ENCODE measurements at places on chromosomes 6 and 20. TPM values are rescaled to one million over a fixed set of nuclear protein-coding genes. Genes with fewer than 3 reads are reported as not detected.

The TTK gene
- total RNA-seq, result 39.4 TPM

The MMP24 gene
- total RNA-seq, result not detected

The HLA-DQB2 gene
- not detected for total RNA-seq

DNA sequence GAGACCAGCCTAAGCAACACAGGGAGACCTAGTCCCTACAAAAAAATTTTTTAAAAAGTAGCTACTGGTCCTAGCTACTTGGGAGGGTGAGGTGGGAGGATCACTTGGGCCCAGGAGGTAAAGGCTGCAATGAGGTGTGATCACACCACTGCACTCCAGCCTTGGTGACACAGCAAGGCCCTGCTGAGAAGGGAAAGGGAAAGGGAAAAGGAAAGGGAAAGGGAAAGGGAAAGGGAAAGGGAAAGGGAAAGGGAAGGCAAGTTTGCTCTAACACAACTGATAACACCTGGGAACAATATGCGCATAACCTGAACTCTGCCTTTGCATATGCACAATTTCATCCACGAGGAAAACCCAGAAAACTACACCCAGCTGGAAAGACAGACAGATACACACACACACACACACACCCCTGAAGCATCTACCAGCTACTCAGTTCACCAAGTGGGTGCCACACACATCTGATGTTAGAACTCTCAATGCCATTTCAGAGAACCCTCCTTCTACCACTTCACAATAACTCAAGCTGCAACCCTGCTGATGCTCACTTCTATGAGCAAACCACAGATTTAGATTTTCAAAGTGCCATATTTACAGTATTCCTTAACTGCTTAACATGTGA lies 19.1 kb downstream of the B4GALT5 start:
- H3K4me1 ChIP-seq, result peaks cover 54% of the 10 kb centered on the region
- peak overlapping the region; percentile 2 for H3K27ac ChIP-seq
- DNase-seq, result no peak

DNA sequence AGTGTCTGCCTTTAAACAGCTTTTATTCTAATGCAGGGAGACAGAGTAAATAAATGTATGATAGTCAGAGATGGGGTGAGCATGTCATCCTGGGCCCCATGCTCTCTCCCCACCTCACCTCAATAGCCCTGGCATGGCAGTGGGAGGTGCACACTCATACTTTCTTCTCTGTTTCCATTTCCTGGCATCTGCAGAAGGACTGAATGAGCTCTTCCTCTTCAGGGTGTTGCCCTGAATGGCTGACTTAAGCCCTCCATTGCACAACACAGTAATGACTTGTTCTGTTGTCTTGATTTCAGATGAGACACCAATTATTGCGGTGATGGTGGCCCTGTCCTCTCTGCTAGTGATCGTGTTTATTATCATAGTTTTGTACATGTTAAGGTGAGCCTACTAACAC lies 57.0 kb upstream of the GNRH2 start:
- H3K36me3 ChIP-seq, result peaks cover 48% of the 10 kb centered on the region
- no peak overlapping the region for H3K27ac ChIP-seq
- DNase-seq, result peak; percentile 90
- H3K4me1 ChIP-seq, result peaks cover 22% of the 10 kb centered on the region

DNA sequence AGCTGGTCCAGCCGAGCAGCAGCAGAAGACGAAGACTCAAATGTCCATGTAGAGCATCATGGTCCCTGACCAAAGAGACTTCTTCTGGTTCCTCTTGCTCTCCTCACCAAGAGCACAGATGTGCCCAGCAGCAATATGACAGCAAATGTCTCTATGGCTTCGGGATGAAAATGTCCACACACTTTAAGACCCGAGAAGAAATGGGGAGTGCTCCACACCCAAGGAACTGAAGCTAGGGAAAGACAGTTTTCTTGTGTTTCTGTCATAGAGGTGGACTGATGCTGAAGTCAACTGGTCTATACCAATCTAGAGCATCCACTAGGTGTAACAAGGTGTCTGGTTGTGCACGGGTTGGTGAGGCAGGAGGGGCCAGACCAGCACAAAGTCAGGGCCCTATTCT lies 4.5 kb upstream of the CPNE1 start:
- H3K4me1 ChIP-seq, result peaks cover 3% of the 10 kb centered on the region
- H3K27me3 ChIP-seq, result no peaks in the 10 kb centered on the region
- H3K27ac ChIP-seq, result no peak overlapping the region
- no peak for DNase-seq

DNA sequence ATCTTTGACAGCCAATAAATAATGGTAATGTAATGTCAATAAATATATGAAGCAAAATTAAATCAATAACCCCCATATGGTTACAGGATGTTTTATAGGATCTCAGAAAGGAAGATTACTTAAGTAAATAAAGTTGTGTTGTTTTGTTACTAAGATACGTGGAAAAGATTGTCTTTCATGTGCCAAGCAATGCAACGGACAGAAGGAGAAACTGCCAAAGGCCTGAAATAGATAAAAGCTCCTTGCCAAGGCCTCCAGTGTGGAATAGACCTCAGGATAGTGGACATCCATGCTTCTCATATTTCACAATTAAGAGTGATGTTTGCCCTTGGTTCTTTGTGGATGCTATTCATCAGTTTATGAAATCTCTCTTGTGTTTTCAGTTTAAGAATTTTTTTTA lies 16.4 kb upstream of the FNDC1 start:
- H3K36me3 ChIP-seq, result peaks cover 3% of the 10 kb centered on the region
- no peak overlapping the region for H3K27ac ChIP-seq
- no peak for DNase-seq
- peaks cover 1% of the 10 kb centered on the region for H3K4me1 ChIP-seq
- H3K4me3 ChIP-seq, result no peak overlapping the region
- peaks cover 5% of the 10 kb centered on the region for H3K27me3 ChIP-seq

DNA sequence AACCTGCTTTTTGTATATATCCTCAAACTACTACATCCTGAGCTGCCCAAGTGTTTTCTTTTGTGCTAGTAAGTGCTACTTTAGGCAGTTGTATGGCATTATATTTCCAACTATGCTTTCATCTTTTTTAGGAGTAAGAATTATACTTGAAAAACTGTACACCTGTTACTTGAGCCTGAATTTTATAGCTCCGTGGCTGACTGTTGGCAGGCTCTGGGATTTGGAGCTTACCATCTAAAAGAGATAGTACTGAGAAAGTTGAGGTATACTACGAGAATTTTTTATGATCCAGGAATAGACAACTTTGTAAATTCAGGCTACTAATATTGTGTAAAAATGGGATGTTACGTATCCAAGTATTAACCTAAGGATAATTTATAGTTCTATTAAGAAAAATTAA lies 32.4 kb downstream of the RNF217 start:
- no peak overlapping the region for H3K4me3 ChIP-seq
- no peak overlapping the region for H3K27ac ChIP-seq
- no peaks in the 10 kb centered on the region for H3K4me1 ChIP-seq
- no peaks in the 10 kb centered on the region for H3K36me3 ChIP-seq

GRCh38 chr20:22675341-22675740 lies 91.0 kb upstream of the FOXA2 start:
- no peaks in the 10 kb centered on the region for H3K36me3 ChIP-seq
- H3K4me1 ChIP-seq, result no peaks in the 10 kb centered on the region
- no peak overlapping the region for H3K27ac ChIP-seq
- H3K27me3 ChIP-seq, result no peaks in the 10 kb centered on the region
